ENCODE measurements at places on chromosomes 3 and 15.

GRCh38 chr3:150144191-150144708 lies 173.6 kb upstream of the PFN2 start:
- DNase-seq: no peak

DNA sequence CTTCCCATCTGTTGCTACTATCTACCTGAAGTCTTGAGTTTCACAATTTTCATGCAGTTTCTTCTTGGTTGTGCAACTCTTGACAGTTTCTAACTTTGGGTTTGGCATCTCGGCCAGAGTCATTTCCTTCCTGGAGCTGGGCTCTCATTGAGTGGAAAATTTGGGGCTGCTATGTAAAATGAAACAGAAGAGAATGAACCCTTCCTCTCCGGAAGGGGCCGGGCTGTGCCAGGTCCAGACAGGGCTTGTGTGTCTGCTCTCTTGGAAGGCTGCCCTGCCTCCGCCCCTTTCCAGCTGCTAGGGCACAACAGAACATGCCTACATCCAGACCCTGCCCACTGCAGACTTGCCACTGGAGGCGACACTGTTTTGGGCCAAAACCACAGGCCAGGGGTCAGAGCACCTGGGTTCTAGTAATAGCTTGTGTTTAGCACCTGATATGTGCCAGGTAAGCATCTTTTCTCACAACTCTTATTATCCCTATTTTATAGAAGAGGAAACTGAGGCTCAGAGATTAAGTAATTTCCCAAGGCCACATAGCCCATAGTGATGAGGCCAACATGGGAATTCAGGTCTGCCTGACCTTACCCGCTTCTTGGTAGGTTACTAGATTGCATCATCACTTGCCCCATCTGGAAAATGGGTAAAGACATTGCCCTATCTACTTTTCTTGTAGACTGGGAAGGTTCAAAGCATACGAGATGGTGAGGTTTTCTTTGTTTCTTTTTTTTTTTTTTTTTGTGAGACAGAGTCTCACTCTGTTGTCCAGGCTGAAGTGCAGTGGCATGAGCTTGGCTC lies 25.0 kb downstream of the IRAK2 start:
- peak; percentile 31 for DNase-seq

- no peak for DNase-seq
Observed at GRCh38 chr3:114566767-114567166, 272.9 kb downstream of the TIGIT start.

DNA sequence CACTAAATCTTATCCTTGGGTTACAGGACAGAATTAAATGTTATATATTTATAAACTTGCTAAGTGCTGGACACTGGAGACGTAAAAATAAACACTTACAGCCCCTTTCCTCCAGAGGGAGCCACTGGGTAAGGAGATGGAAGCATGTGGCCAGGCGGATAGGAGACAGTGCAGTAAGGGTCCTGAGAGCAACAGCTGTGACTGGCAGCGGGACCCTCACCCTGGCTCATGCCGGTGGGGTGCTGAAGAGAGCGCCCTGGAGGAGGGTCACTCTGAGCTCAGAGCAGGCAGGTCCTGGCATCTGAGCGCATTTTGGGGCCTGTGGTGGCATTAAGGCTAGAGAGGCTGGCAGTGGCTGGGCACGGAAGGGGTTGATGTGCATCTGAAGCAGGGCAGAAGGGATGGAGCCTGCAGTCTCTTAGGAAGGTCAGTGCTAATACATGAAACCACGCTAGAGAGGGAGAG lies 16.0 kb downstream of the SEC61A1 start:
- DNase-seq: no peak

DNA sequence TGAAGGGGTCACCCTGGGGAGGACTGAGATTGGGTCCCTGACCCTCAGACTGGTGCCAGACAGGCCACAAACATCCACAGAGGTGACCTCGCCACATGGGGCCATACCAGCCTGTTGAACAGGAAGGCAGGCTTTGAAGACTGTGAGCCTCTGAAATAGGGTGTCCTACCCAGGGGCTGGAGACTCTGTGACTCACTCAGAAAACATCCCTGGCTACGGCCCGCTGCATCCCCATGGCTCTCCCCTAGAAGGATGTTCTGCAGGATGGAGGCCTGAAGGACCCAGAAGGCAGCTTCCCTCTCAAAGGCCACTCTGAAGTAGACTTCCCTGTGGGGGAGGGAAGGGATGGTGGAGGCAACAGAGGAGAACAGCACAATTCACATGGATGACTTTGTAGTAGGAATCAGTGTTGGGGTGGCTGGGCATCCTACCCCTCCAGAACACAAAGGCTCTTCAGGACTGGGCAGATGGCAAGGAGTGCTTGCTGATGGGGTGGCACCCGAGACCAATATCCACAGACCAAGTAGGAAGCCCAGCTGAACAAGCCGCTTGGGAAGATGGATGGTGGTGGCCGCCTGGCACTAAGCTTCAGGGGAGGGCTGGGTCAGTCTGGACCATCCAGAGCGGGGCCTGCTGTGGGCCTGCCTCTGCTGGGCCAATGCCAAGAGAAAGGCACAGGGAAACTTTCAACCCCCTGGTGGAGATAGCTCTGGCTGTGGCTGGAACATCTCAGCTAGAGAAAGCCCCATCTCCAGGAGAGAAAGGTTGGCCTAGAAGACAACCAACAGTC lies 37.6 kb upstream of the DUSP7 start:
- no peak for DNase-seq

DNA sequence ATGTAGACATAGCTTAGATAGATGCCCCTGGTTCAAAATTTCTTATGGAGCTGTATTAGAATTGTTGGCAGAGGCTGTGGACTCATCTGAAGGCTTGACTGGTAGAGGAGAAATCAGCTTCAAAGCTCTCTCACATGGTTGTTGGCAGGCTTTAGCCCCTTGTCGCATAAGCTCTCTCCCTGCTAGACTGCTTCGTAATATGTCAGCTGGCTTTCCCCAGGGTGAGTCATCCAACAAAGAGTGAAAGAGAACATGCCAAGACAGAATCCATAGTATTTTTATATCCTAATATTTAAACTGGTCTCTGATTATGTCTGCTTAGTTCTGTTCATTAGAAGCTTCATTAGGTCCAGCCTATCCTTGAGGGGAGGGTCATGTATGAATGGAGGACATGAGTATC lies 427.4 kb upstream of the NAALADL2 start:
- no peak for DNase-seq

GRCh38 chr3:71543371-71544016 lies 40.0 kb downstream of the FOXP1 start:
- no peak for DNase-seq

DNA sequence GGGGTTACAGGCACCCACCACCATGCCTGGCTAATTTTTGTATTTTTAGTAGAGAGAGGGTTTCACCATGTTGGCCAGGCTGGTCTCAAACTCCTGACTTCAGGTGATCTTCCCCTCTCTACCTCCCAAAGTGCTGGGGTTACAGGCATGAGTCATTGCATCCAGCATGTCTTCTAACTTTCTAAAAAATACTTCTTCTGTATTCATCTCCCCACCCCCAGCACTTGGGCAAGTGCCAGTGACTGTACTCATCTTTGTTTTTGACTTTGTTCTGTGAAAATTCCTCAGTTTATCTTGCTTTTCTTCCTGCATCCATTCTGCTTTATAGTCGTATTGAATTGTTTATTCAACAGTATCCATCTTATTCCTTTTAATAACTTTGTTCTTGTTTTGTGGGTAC lies 47.6 kb downstream of the ARIH1 start:
- DNase-seq: no peak

DNA sequence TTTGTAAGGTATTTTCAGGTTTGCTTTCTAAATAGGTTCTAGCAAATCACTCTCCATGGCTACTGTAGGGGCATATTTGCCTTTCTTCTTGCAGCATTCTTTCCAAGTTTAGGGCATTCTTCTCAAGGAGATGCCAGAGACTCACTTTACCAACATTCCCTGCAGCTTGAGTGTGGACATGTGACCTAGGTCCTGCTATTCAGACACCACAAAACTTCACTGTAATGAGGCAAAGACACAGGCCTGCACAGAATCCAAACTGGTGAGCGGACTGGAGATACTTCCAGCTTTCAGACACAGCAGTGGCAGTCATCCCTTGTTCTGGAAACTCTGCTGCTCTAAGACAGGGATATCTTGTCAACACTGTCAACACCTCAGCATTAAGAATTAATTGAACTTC lies 146.4 kb upstream of the PFN2 start:
- DNase-seq: no peak

GRCh38 chr3:71090207-71090606 lies 493.3 kb downstream of the FOXP1 start:
- DNase-seq: no peak

DNA sequence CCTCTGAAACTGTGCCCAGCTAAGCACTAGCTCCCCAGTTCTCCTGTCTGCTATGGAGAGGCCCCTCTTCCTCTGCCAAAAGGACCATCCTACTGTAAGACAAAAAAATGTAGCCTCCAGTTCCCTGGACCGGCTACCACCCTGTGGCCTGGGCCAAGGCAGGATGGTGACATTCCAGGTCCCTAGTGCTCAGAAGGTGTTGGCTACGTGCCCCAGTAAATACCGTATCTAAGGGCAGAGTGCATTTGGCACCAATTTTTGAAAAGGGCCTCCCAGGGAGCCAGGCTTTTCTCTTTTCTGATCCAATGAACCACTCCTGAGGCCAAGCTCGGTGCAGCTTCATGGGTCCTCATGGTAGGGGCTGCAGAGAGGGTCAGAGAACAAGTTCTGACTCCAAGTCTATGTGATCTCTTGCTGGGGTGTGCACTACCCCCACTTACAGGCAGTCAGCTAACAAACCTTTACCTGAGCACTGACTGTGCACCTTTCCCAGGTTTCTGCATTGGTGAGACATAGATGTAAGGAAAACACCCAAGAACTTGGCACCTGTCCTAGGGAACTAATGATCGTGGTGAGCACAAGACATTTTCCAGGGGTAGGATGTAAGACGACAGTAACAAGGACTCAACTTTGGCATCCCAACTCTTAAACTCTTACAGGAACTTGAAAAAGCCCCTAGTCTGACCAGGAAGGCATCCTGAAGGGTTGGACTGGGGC lies 32.6 kb downstream of the TLE3 start:
- DNase-seq: no peak

DNA sequence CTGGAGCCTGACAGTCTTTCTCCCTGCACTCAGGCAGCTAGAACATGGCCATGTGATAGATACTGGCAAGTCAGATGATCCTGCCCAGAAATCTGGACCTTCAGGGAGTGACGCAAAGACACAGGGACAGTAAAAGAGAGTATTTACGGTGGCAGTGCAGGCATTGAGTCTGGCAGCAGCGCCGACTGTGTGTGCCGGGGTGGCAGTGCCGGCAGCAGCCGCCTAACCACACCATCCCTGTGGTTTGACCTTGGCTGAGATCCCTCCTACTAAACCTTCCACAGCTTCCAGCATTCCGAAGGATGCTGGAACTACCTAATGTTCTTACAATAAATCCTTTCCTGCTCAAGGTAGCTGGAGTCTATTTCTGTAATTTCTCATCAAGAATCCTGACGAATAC lies 4.6 kb upstream of the TSPAN3 start:
- DNase-seq: no peak

GRCh38 chr3:11898611-11899325 lies 52.1 kb upstream of the TAMM41 start:
- DNase-seq: no peak

DNA sequence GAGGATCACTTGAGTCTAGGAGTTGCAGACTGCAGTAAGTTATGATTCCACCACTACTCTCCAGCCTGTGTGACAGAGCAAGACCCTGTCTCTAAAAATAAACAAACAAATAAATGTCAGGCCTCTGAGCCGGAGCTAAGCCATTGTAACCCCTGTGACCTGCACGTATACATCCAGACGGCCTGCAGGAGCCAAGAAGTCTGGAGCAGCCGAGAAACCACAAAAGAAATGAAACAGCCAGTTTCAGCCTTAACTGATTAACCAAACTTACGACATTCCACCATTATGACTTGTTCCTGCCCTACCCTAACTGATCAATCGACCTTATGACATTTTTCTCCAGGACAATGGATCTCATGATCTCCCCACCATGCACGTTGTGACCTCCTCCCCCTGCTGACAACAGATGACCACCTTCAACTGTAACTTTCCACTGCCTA lies 32.5 kb upstream of the ZKSCAN7 start:
- no peak for DNase-seq

DNA sequence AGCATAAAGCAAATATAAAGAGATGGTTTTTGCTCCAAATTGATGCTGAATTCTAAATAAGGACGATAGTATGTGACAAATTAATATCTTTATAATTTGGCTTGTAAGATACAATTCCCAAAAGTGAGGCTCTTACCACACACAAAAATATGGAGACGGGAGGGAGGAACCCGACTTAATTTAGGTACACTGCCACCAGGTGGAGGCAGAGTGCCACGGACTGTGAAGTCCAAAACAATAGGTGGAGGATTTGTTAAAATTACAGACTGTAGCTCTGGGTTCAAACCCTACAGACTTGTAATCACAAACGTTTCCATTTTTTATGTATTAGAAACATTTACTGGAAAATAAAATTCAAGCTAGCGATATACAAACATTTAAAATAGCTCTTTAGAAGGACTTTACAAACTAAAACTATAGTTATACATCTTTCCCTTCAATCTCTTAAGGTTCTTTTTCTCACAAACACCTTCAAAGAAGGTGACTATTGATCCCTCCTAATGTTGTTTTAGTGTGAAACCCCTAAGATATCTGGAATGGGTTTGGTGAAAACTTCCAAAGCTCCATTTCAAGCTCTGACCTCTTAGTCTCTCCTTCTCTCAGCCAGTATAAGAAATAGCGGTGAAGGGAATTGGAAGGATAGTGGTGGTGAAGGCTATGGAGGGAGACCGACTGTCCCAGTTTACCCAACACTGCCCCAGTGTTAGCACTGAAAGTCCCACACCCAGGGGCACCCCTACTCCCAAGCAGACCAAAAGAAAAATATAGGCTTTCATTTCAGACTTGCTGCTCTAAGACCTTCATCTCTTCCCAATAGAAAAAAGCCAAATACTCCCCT lies 89.7 kb downstream of the AQP9 start:
- no peak for DNase-seq

DNA sequence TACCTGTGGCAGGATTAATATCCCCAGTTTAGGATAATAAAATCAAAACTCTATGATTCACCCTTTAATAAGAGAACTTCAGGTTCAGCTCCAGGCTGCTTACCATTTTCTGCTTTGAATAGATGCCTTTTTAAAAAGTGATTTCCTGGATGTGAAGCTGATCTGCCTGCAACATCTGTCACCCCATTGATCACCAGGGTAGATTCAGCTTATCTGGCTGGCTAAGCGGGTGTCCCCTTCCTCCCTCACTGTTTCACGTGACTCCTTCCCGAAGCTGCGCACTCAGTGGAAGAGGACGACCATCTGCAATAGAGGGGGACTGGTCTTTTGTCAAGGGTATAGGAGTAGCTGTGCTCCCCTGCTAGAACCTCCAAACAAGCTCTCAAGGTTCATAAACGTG lies 128.1 kb downstream of the IL1RAP start:
- DNase-seq: no peak

DNA sequence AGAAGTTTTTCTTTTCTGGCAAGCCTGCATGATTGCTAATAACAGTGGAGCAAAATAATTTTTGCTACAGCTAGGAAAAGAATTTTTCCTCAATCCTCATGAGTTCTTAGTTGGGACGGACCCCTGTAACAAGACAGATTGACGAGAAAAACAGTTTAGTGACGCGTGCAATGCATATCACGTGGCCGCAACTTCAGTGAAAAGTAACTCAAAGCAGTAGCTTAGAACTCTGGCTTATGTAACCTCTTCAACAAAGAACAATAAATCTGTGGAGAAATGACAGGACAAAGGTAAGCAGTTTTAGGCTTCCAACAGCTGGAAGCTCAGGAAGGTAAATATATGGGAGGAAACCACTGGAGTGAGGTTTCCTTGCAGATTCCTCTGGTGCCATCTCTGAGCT lies 19.7 kb downstream of the FAM107A start:
- no peak for DNase-seq

All from activated gamma-delta T cell (primary cell).